ENCODE measurements at places on chromosomes 13 and 19.
A peak's percentile ranks its signal among the peaks of the same experiment; 100 is the strongest.

GRCh38 chr13:40445557-40445990 lies 220.9 kb downstream of the FOXO1 start:
- DNase-seq, result no peak

GRCh38 chr13:24288870-24289269 lies 20.5 kb upstream of the C1QTNF9 start:
- no peak for DNase-seq

- peak; percentile 61 for DNase-seq
Measured at GRCh38 chr19:34639491-34640085, 37.4 kb downstream of the SCGB2B2 start.

GRCh38 chr19:49224879-49225278 lies 67.3 kb downstream of the TRPM4 start:
- DNase-seq, result peak; percentile 55

- DNase-seq, result peak; percentile 40
Measured at GRCh38 chr13:111325146-111325890, 4.9 kb downstream of the TEX29 start.

DNA sequence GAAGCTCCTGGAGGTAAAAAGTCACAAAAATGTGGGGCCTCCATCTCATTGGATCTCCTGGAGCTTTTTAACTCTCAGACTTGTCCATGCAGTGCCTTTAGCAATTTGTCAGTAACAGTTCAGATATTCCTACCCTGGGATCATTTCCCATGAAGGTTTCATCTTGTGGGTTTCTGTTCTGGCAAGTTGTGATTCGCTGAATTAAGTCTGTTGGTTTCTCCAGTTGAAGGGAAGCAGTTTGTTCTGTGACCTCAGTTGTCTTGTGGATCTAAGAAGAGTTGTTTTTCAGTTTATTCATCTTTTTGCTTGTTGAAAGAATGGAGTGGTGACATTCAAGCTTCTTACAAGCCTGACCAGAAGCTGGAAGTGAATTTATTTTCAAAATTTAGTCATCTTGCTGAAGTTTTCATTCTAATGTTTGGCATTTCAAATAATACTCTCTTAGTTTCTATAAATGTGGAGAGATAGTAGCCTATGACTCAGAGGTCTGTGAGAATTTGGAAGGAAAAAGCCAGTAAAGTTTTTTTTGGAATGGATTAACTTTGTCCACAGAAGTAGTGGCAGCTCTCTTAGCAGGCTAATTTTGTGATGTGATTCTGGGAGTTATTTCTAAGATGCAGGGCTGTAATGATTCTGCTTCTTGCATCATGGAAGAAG lies 120.1 kb upstream of the CSNK1A1L start:
- no peak for DNase-seq

DNA sequence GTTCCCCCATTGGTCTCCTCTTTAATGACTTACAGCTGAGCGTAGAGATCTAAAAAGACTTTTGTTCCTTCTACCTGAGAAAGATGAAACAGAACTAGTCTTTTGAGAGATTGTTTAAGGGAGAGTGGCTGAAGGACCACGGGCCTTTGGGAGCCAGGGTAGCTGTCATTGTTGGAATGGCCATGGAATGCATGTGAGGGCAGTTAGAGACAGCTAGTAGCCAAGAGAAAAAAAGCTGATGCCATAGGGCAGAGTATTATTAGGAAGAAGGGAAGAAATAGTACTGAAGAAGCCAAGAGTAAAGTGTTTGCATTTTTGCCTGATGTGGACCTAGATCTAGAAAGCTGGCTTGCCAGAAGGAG lies 5.6 kb downstream of the ZNF507 start:
- no peak for DNase-seq

DNA sequence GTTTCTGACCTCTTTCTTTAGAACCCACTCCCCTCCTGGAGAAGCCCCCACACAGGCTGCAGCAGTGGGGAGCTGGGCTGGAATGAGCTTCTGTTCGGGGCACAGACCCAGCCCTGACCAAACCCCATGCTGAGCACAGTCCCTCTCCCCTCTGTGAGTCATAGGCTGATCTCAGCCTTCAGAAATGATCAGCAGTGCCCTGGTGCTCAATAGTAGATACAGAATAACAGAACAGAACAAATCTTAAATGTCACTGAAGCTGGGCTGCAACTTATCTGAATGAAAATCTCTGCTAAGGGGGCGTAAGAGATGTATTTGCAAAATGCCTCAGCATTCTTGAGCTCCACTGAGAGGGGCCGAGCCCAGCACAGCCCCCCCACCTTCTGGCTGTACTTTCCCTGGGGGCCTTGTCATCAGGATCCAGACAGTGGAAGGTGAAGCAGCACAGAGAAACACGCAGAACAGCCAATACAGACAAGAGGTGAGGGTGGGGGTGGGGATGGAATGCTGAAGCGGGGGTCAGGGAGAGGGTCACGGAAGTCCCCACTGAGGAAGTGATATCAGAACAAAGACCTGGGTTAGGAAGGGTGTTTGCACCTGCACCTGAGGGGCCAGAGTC lies 9.9 kb downstream of the ZNF665 start:
- DNase-seq, result no peak

DNA sequence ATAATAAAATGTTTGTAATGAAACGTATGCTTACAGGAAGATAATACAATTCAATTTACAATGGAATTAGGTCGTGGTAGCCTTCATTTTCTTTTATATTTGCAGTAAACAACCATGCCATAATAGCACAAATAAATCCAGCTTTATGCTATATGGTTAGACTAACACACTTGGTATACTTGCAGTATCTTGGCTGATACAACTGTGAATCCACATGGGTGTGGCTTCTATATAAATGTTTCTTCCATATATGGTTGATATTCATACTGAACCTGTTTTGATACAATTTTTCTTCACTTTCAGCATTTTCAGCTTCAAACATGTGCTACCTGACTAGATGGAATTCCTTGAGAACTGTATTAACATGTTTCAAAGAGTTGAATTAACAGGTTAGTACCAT lies 20.4 kb upstream of the SPRY2 start:
- DNase-seq, result no peak

DNA sequence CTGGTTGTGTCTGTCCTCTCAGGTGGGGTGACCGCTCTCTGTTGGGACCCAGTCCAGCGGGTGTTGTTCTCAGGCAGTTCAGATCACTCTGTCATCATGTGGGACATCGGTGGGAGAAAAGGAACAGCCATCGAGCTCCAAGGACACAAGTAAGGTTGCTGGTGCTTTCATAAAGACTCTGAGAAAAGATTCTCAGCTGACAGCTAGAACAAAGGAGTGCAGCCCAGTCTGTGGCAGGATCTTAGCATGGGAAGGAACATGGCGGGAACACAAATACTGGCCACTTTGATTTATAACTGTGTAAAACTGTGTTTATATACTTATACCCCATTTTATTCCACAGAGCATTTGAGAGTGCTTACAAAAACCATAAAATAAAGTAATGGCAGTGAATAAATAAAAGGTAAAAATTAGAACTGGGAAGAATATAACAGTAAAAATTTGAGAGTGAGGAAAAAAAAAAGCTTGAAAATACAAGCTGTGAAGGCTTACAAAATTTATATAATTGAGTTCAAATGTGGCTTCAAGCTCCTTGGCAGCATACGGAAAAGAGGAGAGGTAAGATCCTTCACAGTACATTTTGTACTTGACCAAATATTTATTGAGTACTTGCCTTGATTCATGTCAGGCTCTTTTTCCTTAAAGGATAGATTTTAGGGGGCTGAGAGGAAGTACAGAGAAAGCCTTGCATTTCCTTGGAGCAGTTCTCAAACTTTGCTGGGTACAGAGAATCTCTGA lies 64.8 kb downstream of the DHRS12 start:
- no peak for DNase-seq

GRCh38 chr13:29384466-29384865 lies 211.0 kb downstream of the SLC7A1 start:
- no peak for DNase-seq

DNA sequence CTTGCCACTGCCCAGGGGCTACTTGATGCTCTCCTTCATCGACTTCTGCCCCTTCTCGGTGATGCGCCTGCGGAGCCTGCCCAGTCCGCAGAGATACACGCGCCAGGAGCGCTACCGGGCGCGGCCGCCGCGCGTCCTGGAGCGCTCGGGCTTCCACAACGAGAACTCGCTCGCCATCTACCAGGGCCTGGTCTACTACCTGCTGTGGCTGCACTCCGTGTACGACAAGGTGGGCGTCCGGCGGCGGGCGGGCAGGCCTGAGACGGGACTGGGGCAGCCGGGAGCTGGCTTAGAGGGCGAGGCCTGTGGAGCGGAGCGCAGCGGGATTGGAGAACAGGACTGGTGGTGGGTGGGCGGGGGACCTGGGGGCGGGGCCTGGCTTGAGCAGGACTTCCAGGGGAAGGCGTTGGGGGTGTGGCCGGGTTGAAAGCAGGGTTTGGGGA lies 12.7 kb upstream of the PSMD8 start:
- no peak for DNase-seq

GRCh38 chr19:52789440-52789839 lies 2.8 kb upstream of the ZNF600 start:
- no peak for DNase-seq

DNA sequence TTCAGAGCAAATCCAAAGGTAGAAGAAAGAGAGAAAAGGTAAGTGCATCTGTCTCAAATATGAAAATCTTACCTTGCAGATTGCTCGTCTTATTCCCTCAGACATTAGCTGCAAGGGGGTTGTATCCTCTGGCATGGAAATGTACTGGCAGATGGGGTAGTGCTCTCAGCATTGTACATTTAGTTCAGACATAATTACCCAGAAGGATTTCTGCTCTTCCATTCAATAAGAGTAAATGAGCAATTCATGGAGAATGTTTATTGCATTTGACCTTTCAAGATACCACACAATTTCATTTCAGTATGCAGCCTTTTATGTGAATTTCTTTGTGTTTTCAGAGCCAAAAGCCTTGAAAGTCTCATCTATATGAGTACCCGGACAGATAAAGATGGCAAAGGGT lies 63.8 kb downstream of the SCEL start:
- DNase-seq, result no peak

DNA sequence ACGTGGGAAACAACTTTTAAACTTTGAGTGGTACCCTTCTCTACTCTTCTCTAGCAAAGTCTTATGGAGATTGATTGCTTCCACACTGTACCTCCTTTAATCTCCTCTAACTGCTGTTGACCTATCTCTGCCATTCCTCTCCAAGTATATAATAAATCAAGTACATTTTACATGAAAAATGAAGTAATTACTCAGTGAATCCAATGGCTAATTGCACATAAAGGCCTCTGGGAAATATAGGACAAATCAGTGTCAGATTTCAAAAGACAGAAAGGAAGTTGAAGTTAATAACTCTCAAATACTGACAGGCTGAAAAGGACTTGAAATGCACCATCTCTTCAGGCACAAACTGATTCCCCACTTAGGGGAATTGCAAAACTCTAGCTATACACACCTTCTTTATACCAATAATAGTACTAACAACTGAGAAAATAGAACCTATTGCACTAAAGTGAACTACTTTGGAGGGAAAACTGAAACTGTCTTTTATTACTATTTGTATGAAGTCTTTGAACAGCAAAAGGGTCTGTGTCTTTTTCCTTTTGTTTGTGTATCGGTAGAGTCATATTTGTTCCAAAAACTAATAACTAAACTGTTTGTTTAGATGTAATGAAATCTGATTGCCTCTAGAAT lies 701.1 kb downstream of the PCDH9 start:
- DNase-seq, result no peak

GRCh38 chr13:45122941-45123340 lies 2.6 kb downstream of the GTF2F2 start:
- no peak for DNase-seq

- no peak for DNase-seq
Measured at GRCh38 chr13:55534306-55534705, 1606.4 kb upstream of the PRR20A start.

DNA sequence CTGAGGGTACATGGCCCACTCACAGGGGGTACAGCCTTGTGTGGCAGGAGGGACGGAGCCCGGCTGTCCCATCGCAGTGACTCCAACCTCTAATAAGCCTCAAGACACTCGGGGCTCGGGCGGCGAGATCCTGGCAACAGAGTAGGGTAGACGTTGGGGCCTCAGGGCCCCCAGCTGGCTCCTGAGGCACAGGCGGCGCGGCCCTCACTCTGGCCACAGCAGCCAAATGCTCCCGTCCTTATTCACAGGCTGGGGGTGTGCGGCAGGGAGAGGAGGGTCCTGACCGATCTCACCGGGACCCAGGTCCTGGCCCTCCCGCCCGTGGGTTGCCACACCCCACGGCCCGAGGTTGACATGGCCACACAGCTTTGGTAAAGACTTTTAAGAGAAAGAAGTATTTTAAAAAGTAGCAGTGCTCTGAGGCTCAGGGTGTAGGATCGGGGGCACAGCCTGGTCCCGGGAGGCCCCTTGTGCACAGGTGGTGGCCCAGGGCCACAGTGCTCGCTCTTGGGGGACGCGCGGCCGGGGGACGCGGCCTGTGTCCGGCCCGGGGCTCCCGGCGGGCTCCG lies 7.6 kb downstream of the SLC39A3 start:
- no peak for DNase-seq

DNA sequence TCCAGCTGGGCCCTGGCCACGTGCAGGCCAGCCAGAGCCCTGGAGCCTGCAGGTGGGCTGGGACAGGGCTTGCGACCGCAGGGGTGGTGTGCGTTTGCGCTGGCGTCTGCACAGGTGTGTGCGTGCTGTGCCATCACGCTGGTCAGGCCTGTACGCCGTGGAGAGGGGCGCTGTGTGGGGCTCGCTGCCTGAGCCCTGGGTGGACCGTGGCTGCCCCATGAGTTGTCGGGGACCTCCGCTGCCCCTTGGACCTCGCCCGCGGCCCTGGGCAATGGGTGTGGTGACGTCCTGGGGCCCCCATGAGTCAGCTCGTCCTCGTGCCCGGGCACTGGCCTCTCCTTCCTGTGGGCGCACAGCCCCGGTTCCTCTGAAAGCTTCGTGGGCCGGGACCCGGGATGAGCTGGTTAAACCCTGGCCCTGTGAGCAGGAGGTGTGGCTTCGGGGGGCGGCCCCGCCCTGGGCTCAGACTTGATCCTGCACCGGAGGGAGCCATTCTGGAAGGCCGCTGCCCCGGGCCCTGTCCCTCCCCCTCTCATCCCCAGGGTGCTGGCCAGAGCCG lies 6.8 kb downstream of the CSNK1G2 start:
- DNase-seq, result no peak

DNA sequence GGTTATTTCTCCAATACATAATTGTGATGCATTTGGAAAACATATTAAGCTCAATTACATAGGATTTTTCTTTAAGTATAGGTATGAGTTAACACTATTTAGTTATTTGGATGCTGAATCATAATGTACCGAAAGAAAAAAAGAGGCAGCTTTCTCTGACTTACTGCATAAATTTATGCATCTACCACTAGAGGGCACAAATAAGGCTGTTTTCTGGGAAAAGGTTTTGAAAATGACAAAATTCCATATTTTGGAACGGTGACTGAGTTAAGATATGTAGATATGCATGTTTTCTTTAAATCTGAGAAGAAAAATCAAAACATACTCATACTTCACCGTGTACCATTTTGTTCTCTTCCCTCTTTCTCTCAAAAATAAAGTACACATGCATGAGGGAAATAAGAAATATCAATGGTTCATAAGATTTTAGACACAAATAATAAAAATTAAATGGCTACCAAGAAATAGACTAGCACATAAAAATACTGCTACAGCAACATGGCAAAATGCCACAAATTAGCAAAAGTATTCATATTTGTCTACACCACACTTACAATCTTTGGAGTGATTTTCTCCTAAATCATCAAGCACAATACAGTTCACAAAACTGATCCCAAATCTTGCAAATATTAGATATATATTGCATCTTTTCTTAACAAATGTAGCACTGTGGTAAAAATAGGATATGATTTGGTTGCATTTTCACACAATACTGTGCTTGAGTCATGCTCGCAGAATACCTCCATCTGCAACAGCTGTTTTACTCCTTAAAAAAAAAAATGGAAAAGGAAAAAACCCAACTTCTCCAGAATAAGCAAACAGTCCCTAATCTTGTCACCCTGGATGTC lies 260.0 kb downstream of the FGF14 start:
- no peak for DNase-seq

- DNase-seq, result no peak
Measured at GRCh38 chr19:4369109-4369887, 25.9 kb downstream of the MPND start.
